Upper lobe of right lung (tissue), 1 donor: ENCODE measurements at places on chromosomes 4 and X. TPM values are rescaled to one million over a fixed set of nuclear protein-coding genes. Genes with fewer than 3 reads are reported as not detected.

DNA sequence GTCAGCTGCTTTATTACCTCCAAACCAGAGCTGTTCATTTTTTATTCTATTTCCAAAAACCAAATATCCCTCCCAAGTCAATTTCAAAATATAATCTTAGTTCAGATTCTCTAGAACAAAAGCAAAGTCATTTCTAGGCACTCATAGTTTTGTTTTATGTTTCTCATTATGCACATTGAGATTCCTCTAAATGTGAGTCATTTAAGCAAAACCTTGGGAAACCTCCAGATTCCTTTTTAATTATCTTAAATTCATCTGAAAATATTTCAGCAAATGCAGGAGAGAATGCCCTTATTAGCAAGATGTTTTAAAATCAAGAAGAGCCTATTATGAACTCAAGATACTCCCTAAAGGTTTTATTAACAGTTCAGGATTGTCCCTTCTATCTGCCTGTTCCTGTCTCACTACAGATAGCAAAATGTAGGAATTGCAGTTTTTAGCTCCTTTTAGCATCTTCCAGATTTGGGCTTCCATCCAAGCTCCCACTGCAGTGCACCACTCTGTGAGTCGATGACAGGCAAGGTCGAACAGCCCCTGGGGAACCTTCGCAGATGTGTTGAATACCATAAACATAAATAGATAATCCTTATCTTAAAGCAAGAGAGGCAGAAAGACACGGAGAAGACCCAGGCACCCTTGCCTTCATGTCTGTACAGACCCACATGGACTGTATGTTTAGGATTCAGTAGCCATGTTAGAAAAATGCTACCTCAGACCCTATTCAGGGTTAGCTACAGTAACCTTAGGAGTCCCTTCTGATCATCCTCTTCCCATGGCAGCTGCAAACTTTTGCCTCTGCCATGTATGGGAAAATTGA, 11.3 kb upstream of the SLC9A7 start:
- DNase-seq: no peak

DNA sequence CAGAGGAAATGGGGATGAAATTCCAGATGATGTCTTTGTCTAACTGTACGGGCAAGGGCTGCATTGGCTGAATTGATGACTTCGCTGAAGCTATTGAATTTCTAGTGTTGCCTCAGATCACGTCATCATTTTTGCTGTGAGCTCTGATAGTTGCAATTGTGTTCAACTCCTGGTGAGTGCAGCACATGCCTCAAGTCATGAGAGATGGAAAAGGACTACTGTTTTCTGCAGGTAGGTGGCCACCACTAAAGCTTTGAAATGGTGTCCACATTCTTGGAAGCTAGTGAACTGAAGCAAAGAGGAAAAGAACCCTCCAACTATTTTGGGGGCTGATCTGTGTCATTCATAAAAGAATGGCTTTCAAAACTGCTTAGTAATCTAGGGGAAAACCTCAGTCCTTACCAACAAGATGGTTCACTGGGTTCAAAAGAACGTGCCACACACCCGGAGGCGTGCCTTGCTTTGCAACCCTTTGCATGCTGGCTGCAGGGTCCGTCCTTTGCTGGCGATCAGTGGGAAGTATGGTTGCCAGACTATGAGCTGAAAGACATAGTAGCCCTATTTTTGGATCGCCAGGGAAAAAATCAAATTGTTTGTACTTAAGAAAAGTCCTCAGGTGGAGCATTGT, 88.1 kb upstream of the STOX2 start:
- DNase-seq: no peak

GRCh38 chr4:112111306-112111705, 33.9 kb upstream of the FAM241A start:
- DNase-seq: no peak

GRCh38 chrX:71543316-71543715, 10.4 kb downstream of the OGT start:
- DNase-seq: no peak

- no peak for DNase-seq
Observed at GRCh38 chr4:35038845-35039244, 1205.5 kb downstream of the ARAP2 start.

- DNase-seq: no peak
Observed at GRCh38 chr4:24315056-24315455, 269.3 kb downstream of the DHX15 start.

DNA sequence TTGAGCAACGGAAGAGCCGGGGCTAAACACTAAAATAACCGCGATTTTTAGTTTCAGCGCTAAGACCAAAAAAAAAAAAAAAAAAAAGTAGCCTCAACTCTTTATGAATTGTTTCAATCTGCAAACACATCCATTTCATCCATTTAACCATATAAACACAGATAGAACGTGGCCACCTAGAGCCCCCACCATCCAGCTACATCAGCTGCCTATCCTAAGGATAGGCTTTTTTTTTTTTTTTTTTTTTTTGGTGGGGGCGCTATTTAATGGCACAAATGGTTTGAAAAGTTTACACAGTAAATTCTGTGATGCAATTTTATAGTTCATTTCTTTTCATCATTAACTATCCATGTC, 492 bp upstream of the HDAC8 start:
- no peak for DNase-seq

DNA sequence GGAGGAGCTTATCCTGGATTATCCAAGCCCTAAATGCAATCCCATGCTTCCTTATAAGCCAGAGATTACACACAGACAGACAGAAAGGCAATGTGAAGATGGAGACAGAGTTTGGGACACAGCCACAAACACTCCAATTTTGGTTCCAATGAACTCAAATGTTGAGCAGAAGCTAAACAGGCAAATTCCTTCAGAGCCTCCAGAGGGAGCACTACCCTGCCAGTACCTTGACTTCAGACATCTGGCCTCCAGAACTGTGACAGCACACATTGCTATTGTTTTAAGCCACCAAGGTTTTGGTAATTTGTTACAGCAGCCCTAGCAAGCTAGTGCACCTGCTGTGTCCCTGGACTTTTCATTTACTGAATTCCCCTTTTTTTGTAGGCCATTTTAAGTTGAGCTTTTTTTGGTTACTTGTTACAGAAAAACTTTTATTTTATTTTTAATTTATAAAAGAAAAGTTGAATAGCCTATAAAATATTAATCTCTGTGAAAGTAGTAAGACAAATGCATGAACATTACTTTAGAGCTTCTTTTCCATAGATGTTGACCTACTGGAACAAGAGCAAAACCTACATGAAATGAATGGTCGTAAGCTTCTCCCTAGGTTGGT, 33.4 kb upstream of the SRD5A3 start:
- no peak for DNase-seq

GRCh38 chr4:64581422-64581821, 172.2 kb upstream of the TECRL start:
- DNase-seq: no peak

DNA sequence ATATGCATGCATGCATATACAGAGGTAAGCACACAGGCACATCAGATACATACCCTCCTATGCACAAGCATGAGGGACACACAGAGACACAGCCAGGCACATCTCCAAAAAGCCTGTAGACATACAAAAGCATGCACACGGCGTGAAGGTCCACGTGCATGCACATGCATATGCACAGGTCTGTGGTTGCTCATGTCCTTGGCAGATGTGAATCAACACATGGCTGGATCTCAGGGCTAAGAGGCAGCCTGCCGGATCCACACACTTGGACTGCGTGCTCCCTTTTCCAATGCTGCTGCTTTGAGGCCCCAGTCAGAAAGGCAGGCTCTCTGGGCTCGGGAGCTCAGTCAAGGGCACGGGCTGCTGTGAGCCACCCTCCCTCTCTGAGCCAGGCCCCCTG, 3.6 kb downstream of the STARD8 start:
- no peak for DNase-seq

DNA sequence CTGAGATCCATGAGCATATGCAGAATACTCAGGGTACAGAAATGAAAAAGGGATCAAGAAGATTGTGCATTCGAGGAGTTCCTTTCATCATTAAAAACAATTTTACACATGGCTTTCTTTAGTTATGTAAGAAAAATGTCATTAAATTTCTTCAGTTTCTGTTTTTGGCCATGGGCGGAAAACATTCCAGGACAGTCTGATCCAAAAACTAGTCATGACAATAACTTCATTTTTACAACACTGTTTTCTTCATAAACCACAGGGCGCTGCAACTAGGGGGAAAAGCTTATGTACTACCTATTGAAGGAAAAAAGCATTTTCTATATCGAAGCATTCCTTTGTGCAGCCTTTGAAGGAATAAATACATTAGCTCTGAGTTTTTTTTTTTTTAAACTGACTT, 28.2 kb downstream of the IL13RA1 start:
- DNase-seq: no peak

- no peak for DNase-seq
Observed at GRCh38 chr4:159483782-159484741, 381.2 kb downstream of the RAPGEF2 start.

DNA sequence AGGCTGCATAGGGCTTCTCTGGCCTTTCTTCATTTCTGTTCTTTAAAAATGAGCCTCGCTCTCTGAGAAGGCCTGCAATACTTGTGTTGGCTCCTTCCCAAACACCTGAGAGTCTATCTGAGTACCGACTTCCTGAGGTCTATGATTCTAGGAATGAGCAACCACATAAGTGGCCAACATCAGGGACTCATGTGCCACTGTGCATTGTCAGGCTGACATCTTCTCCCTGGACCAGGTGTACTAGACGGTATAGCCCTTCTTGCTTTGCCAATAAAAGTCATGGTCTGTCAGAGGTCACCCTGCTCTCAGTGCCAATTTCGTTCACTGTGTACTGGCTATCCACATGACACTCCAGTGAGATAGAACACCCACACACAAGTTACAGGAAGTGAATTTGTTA, 67.4 kb upstream of the EPHA5 start:
- no peak for DNase-seq

- DNase-seq: no peak
Observed at GRCh38 chr4:140781596-140781995, 25.4 kb upstream of the TBC1D9 start.

GRCh38 chrX:295136-295535, 14.0 kb downstream of the PLCXD1 start:
- DNase-seq: peak; percentile 36

DNA sequence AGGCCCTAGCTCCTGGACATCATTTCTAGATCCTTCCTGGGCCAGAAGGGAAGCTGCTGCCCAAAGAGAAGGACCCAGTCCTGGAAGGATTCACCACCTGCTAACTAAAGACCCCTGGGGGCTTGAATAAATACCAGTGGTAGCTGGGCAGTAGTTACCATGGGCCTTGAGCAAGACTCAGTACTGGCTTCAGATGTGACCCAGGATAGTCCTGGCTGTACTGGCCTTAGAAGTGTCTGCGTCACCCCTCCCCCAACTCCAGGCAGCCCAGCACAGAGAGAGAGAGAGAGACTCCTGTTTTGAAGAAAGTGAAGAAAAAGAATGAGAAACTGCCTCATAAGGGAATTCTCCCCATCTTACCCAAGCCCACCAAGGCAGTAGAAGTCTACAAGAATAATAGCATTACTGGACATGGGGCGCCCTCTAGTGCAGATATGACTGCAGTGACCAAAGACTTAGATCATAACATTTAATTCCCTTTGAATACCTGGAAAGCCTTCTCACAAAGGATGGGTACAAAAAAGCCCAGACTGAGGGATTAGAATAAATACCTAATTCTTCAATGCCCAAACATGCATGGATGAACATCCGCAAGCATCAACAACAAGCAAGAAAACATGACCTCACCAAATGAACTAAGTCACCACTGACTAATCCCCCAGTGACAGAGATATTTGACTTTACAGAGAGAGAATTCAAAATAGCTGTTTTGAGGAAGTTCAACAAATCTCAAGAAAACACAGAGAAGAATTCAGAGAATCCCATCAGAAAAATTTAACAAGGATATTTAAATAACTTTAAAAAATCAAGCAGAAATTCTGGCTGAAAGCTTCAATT, 171.8 kb downstream of the HNRNPD start:
- no peak for DNase-seq

DNA sequence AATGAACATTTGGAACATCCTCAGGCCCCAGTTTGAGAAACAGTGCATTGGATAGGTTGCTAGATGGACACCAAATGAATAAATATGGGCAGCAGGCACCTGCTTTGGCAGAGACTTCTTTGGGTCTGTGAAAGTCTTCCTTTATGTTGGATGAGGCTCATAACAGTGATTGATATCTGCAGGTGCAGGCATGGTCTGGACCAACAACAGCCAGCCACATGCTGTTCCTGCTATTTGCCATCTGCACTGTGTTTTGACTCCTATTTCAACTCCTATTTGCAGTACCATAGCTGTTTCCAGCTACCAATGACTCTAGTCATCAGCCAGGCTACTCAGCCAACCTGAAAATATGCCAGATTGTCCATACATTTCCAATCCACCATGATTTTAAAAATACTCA, 60.9 kb downstream of the ANAPC4 start:
- DNase-seq: no peak

- no peak for DNase-seq
Observed at GRCh38 chr4:24970191-24970590, 57.3 kb upstream of the CCDC149 start.

DNA sequence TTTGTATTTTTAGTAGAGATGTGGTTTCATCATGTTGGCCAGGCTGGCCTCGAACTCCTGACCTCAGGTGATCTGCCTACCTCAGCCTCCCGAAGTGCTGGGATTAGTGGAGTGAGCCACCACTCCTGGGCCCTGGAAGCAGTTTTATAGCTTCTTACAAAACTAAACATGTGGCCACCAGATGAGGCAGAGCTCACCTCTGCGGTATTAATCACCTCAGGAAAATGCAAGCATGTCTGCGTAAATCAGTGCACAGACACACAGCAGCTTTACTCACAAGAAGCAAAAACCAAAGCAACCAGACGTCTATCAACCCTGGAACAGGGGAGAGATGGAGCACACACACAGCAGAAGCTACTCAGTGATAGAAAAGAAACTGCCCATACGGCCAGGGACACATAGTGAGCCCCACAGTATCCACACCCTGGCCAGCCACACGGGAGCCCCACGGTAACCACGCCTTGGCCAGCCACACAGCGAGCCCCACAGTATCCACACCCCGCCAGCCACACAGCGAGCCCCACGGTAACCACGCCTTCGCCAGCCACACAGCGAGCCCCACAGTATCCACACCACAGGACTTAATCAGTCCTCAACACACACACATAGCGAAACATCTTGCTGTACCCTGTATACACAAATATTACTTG, 30.2 kb downstream of the PPP2R3B start:
- peak; percentile 27 for DNase-seq

GRCh38 chr4:147039976-147040575, 94.4 kb upstream of the TTC29 start:
- no peak for DNase-seq

- DNase-seq: no peak
Observed at GRCh38 chr4:123469245-123469644, 72.7 kb downstream of the SPRY1 start.

Gene HTR2C
- total RNA-seq: not detected

Gene GTPBP6
- total RNA-seq: 55.1 TPM
